SJCRH30 (cell line): ENCODE measurements at places on chromosomes 7 and 10. TPM values are rescaled to one million over a fixed set of nuclear protein-coding genes. Genes with fewer than 3 reads are reported as not detected.
A peak's percentile ranks its signal among the peaks of the same experiment; 100 is the strongest.

HMX2 gene
- not detected in 2 replicates for total RNA-seq

VKORC1L1 gene
- 25.6 and 27.0 TPM in 2 replicates for total RNA-seq

SPRN gene
- not detected in 2 replicates for total RNA-seq

LARP4B gene
- 29.1 and 29.4 TPM in 2 replicates for total RNA-seq

OR9A4 gene
- not detected in 2 replicates for total RNA-seq

BLNK gene
- total RNA-seq = not detected in 2 replicates

C10orf90 gene
- total RNA-seq = 0.12 TPM in 1 of 2 replicates, not detected in the other

TFEC gene
- total RNA-seq = 0.47 TPM in 1 of 2 replicates, not detected in the other

GRCh38 chr7:151838861-151839381 is 38.0 kb downstream of the PRKAG2 start:
- DNase-seq = no peak

- peak; percentile 2 for DNase-seq
These were observed 13.8 kb upstream of the POT1 start for GRCh38 chr7:124943472-124943871.

- DNase-seq = peak; percentile 88
These were observed 646 bp downstream of the SGCE start for GRCh38 chr7:94655126-94655847.

DNA sequence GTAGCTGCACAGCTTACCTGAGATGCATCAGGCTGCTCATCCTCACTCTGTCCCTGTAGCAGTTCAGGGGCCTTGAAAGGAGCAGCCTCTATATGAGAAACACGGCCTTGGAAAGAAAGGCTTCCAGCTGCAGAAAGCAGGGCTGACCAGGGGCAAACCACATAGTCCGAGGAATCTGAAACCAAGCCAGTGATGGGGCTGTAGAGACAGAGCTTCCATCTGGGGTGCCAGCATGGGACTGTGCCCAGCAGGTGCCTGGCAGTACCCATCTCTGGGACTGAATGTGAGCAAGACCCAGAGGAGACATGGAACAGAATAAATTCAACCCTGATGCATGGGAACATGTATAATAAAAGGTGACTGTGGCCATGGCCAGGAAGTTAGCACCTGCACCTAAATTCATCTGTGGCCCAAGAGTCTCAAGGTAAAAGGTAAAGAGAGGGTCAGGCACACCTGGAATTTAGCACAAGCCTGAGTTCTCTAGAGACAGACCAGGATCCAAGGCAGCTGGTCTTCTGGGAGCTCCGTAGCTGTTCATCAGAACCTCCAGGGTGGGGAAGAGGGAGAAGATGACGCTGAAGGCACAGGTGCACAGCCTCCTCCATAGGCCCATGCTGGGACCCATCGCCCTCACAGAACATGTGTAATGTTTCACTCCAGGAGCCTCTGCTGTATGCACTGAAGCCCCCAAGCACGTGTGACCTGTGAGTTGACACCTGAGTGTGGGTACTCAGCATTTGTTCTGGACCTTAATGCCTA is 25.3 kb downstream of the FRMPD2 start:
- no peak for DNase-seq

- no peak for DNase-seq
These were observed 41.3 kb downstream of the AVL9 start for GRCh38 chr7:32536585-32536984.

DNA sequence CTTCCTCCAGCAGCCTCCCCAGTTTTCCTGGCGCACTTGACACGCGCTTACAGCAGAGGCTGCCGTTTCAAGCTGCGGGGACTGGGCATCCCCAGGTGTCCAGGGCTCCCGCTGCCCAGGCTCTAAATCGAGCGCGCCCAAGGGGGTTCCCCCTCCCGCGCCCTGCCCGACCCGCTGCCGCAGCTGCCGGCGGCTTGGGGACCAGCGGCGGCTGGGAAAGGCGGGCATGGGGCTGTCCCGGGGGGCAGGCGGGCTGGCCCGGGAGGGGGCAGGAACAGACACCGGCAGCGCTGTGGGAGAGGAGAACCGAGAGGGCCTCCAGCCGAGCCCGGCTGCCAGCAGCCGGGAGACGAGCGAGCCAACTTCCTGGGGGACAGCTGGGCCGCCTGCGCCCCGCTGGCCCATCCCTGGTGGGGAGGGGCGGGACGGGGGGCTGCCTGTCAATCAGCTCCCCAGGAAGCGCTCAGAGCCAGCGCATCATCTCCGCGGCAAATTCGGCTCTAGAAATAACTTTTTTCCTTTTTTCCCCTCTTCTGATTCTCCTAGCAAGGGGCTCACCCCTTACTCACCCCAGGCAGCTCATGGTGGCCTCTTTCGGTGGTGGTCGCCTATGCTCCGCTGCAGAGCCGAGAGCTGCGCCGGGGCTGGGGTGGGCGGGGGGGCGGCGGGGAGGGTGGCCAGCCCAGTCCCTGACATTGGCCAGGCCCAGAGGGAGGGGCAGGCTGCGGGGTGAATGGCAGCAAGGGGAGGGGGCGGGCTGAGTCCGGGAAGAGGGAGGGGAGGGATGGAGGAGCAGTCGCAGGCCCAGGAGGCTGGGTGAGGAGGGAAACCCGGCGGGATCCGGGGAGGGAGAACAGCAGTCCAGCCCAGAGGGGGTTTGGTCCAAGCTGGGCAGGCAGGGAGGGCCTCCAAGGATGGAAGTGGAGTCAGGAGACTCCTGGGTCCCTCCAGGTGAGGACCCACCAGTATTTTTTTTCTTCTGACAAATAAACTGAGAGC is 14.7 kb downstream of the GRID2IP start:
- DNase-seq = peak; percentile 89

- DNase-seq = no peak
These were observed 425.2 kb upstream of the VSTM2A start for GRCh38 chr7:54116956-54117355.

GRCh38 chr10:83819609-83820008 is 319.7 kb upstream of the GHITM start:
- no peak for DNase-seq

GRCh38 chr10:11631890-11632587 is 20.6 kb upstream of the USP6NL start:
- DNase-seq = no peak

GRCh38 chr7:13077466-13077865 is 390.0 kb downstream of the ARL4A start:
- DNase-seq = no peak

- DNase-seq = no peak
These were observed 49.5 kb upstream of the DNAJC1 start for GRCh38 chr10:22053048-22053447.

- DNase-seq = no peak
These were observed 54.9 kb downstream of the MET start for GRCh38 chr7:116726713-116727431.

DNA sequence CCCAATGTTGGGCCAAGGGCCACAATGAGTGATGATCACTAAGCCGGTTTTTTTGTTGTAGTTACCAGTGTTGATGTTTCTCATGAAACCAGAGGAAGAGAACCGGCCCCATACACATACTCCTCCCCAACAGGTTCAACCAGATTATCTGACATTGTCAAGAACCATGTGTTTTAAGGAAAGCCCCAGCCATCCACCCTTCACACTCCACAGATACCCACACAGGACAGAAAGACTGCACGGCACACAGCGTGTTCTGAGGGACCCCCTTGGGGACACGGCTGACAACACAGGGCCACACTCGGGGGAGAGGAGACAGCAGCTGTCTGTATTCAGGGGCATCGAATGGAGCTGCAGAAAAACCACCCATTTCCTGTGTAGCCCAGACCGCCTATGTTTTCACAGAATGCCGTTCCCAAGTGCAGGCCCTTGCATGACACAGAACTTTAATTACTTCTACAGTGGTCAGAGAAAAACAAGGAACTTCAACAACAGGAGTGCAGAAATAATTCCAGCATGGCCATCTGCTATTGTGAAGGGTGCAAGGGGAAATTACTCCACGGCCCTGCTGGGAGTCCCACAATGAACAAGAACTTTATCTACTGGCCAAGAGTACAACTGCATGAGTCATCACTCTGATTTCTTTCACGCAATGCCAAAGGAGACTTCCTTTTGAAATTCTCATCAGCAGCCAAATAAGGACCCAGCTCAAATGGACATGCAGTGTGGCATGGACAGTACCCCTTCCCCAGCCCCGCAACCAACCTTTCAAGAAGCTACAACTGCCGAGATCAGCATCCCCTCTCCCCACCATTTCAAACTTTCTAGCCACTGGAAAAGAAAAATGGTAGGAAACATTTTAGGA is 2.3 kb downstream of the KLF6 start:
- peak; percentile 35 for DNase-seq

DNA sequence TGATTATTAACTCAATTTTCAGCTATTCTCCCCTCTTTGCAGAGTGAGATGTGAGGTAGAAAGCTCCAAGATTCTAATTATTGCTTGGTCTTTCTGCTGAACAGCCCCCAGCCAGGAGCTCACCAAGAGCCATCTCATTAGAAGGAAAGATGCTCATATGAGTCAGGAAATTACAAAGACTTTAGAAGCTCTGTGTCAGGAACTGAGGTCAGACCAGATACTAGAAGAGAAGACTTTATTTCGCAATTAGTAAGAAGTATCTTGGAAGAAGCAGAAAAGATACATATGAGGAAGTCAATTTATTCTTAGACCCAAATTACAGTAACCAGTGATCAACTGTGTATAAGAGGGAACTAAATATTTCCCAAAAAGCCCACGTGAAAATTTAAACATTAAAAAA is 626.9 kb downstream of the ZWINT start:
- no peak for DNase-seq

DNA sequence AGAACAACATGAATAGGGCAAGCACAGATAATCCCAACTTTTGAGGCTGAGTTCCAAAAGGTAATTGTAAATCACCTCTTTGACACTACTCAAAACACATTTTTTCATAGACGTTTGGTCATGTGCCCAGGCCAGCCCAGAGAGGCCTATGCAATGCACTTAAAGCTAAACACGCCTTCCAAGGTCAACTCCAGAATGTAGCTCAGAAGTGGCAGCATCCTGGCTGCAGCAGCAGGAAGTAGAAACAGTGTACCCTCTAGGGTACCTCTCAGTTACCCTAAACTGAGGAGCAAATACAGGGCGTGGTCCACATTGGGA is 58.7 kb downstream of the OSBPL3 start:
- no peak for DNase-seq

DNA sequence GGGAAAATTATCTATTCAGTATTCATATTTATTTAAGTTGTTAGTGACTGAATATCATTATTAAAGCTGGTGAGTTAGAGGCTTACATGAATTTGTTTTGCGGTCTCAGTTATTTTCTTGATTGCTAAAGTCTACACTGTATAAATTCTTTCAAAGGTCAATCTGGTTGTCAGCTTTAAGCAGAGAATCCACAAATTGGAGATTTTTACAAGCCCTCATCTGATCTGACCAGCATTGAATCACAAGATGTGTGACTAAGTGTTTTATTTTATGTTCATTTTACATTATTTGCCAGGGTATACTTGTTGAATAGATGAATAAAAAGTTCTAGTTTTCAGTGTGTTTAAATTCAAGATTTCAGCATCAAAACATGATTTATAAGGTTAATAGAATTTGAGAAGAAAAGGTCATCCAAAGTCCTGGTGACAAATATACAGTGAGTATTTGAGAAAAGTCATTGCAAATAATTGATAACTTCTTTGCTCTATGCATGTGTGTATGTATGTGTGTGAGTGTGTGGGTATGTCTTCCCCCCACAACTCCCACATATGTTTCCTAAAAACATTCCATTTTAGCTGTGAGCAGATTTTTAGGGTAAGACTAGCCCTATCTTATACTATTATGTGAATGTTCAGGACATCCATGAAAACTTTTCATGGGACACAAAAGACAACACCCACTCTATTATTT is 4.4 kb downstream of the SEMA3A start:
- DNase-seq = no peak

GRCh38 chr10:31947144-31947926 is 18.7 kb upstream of the ARHGAP12 start:
- DNase-seq = peak; percentile 49
